NCI-H1092 (cell line): ENCODE measurements at places on chromosomes 6 and 20.

DNA sequence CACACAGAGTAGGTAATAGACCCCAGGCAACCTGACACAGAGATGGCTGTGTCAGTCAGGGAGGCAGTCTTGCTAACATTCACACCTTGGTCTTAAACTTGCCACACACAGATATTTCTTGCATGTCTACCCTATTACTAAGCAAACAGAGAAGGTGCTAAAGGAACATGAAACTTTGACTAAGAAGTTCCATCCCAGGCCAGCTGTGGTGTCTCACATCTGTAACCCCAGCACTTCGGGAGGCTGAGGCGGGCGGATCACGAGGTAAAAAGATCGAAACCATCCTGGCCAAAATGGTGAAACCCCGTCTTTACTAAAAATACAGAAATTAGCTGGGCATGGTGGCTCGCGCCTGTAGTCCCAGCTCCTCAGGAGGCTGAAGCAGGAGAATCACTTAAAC, 222.4 kb upstream of the JARID2 start:
- no peak for DNase-seq

DNA sequence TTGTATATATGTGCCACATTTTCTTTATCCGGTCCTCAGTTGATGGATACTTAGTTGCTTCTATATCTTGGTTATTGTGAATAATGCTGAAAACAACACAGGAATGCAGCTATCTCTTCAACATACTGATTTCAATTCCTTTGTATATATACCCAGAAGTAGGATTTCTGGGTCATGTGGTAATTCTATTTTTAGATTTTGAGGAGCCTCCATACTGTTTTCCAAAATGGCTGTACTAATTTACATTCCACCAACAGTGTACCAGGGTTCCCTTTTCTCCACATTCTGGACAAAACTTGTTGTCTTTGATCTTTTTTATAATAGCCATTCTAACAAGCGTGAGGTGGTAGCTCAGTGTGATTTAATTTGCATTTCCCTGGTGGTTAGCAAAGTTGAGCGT, 1.6 kb downstream of the SIRT5 start:
- no peak for DNase-seq

GRCh38 chr6:55176958-55177357, 2.6 kb downstream of the HCRTR2 start:
- DNase-seq: no peak

- no peak for DNase-seq
Measured at GRCh38 chr6:43855247-43855646, 85.2 kb downstream of the VEGFA start.

DNA sequence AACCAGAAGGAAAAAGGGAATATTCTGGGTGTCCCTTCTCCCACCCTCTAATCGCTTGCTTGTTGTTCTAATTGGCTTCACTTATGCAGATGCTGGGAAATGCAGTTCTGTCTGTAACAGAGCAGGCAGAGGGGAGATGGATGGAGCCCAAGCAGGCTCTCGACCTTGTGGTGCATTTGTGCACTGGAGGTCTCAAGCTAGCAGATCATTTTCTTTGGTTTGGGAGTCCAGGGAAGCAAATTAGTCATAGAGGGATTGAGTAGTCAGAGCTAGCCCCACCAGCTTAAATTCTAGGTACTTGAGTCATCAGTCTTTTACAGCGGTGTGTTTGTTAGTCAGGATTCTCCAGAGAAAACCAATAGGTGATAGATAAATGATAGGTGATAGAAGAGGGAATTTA, 234.7 kb upstream of the ECI2 start:
- DNase-seq: no peak

GRCh38 chr6:131636880-131637792, at the start of gene ENPP3:
Gene ENPP3 (plus strand): TSS chr6:131637302. CDS start chr6:131637385, 83 bp downstream.
- no peak for DNase-seq

DNA sequence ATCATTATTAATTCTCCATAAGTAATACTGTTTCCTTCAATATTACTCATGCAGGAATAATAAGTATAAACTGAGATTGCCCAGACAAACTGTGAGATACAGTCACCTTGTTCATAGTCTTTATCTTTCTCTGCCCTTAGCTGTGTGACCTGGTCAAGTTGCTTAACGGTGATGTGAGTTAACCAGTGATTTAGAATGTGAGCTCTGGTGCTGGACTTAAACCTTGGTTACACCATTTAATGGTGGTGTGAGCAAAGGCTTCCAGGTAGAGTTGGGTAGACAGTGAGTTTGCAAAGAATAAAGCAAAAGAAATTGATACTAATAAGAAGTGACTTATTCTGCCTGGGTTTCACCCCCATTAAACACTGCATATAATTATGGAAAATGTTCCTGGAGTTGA, 86.2 kb upstream of the DEFB112 start:
- DNase-seq: no peak

GRCh38 chr6:16511040-16511660, 250.1 kb downstream of the ATXN1 start:
- no peak for DNase-seq

- no peak for DNase-seq
Measured at GRCh38 chr6:14719270-14719669, 526.6 kb upstream of the JARID2 start.
